NCI-H2171 treated with DMSO at 0.1 percent for 48 hours (cell line): ENCODE measurements at places on chromosomes 7 and 10.

- peak; percentile 78 for DNase-seq
Measured at GRCh38 chr7:25851332-25852210, 300.4 kb upstream of the NFE2L3 start.

GRCh38 chr7:73438547-73439409 is 5.2 kb downstream of the FZD9 start:
- DNase-seq, result no peak

DNA sequence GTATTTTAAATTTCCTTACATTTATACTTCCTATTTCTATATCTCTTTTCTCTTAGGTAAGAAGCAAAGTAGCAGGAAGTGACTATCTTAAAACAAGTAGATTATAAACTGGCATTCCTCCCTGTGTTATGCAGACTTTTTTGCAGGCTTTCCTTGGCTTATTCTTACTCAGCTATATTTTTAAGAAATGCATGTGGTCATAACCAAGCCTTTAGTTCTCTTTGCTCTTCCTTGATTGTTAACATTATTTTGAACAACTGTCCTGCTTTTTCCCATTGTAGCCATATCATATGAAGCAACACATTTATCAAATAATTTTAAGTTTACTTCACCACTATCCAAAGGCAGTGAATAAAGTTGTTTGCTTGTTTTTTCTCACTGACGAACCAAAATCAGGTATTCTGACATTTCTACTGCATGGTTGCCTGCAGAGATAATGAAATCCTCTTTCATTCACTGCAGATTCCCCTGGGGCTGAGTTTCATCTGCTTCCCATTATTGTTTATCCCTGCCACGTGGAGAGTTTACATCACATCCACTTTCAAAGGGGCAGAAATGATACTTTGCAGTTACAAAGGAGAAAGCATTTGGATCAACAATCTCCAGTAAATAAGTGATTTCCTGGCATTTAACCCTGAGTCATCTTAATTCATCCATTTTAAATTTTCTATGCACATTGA is 389.9 kb upstream of the SEMA3C start:
- peak; percentile 49 for DNase-seq

DNA sequence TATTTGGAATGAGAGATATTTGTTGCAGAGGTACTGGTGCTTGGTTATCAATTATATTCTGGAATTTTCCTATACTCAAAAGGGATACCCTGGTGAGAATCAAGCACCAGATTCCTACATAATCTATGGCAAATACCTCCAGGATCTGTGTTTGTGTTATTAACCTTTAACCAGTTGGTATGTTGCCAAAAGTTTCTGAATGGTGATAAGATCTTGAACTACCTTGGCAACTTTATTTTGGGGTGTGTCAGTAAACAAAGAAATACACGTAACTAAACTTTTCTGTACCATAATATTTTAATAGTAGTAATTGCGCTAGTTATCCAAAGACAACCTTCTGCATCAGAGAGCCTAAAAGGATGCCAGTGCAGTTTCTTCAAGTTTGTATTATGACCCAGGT is 13.4 kb downstream of the SCIN start:
- no peak for DNase-seq

DNA sequence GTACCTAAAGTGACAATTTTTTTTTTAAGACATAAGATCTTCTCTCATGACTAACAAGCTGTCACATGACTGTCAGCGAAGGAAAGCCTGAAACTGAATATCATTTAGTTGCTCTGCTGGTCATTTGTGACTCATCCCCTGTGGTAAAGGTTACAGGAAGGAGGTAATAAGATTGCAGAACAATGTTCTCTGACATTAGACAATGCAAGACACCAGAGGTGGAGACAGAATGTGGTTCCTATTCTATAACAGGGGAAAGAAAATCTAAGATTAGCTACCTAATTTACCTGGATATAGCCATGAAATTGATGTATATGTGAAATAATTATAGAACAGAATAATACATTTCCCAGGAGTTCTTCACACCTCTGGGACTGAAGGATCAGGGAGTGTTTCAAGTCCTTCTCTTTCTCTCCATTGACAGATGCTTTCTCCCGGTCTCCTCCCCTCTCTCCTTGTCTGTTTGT is 47.7 kb downstream of the LRGUK start:
- no peak for DNase-seq

- DNase-seq, result no peak
Measured at GRCh38 chr10:30885423-30885822, 146.2 kb downstream of the ZNF438 start.

- no peak for DNase-seq
Measured at GRCh38 chr7:157719008-157719682, 382.3 kb downstream of the DNAJB6 start.

- DNase-seq, result no peak
Measured at GRCh38 chr7:29277436-29278215, 83.1 kb downstream of the CHN2 start.

GRCh38 chr7:138458576-138459412 is 1.3 kb upstream of the TRIM24 start:
- no peak for DNase-seq

DNA sequence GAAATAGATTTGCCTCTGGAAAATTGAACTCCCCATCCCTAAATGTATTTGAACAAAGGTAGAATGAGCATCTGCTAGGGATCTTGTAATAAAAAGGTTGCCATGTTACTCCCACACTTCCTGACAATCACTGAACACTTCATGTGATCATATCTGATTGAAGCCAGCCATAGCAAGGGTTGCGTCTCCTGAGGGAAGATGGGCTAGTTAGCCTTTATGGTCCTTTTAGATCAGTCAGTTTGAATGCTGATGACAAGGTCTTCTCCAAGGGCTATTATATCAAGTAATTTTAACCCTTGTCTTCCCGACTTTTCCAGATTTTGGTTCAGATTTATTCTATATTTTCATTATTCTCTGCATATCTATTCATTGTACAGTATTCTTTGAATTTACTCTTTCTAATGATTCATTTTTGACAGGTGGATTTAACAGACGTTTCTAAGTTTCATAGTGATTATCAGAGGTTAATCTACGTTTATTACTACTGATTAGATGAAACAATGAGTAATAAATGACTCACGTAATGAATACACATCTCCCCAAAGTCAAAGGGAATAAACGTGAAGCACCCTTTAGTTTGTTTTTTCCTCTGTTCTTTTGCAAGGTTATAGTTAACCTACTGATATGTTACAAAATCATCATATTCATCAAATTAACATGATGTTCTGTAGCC is 28.1 kb downstream of the CSGALNACT2 start:
- no peak for DNase-seq

DNA sequence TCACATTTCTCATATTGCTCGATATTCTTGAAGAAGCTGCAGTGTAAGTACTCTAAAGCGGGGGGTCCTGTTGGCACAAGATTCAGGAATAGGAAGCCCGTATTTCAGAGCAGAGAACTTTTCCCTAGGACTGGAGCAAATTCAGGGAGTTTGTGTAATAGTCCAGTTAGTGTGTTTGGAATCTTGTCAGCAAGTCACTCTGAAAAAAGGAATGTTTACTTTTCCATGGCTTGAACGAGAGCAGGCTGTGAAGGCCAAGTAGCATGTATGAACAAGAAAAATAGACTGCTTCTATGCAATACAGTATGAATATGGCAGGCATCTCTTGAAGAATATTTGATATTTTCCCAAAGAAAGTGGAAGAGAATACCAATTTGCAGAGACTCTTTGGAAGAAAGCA is 39.8 kb downstream of the CDC123 start:
- no peak for DNase-seq

GRCh38 chr7:12303062-12303461 is 92.0 kb downstream of the TMEM106B start:
- no peak for DNase-seq

- no peak for DNase-seq
Measured at GRCh38 chr7:1366801-1367405, 92.4 kb downstream of the MICALL2 start.

GRCh38 chr10:102678842-102679289 is 34.6 kb downstream of the TRIM8 start:
- no peak for DNase-seq

GRCh38 chr7:44324204-44324480 is 1.3 kb downstream of the CAMK2B start:
- DNase-seq, result no peak

- DNase-seq, result no peak
Measured at GRCh38 chr7:16818732-16819131, 13.9 kb upstream of the AGR2 start.

DNA sequence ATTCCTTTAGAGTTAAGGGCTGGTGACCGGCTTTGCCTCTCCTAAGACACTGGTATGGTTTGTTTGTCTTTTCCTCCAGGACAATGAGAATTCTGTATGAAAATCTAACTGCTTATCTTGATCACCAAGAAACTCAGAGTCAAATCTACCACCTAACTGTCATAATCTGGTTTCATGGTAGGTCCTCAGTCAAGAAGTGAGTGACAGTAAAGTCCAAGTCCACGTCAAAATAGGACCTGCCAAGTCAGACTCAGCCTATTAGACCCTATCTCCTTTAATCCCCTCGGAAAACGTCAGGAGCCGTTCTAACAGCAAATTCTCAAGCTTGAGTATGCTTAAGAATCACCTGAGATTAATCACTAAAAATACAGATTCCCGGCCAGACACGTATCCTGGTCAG is 37.4 kb downstream of the C7orf33 start:
- DNase-seq, result no peak

- DNase-seq, result no peak
Measured at GRCh38 chr10:5930272-5930671, 40.2 kb downstream of the FBH1 start.

DNA sequence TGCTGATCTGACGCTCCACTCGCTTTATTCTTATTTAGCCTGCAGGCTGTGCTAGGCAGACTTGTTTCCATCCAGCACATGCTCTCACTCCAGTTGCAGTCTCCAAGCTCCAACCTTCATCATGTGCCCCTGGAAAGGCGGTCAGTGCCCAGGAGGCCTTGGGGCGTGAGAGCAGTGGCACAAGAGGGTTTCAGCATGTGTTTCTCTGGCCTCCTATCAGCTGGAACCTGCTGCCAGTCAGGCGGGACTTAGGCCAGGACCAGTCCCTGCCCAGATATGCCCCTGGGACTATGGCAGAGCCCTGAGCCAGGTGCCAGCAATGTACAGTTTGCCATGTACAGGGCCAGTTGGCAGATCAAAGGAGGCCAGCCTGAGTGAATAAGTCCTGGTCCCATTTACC is 330.2 kb upstream of the FZD1 start:
- peak; percentile 63 for DNase-seq

- DNase-seq, result no peak
Measured at GRCh38 chr7:26048663-26049062, 103.3 kb upstream of the NFE2L3 start.

GRCh38 chr7:30429156-30429530 is 49.4 kb downstream of the NOD1 start:
- no peak for DNase-seq

DNA sequence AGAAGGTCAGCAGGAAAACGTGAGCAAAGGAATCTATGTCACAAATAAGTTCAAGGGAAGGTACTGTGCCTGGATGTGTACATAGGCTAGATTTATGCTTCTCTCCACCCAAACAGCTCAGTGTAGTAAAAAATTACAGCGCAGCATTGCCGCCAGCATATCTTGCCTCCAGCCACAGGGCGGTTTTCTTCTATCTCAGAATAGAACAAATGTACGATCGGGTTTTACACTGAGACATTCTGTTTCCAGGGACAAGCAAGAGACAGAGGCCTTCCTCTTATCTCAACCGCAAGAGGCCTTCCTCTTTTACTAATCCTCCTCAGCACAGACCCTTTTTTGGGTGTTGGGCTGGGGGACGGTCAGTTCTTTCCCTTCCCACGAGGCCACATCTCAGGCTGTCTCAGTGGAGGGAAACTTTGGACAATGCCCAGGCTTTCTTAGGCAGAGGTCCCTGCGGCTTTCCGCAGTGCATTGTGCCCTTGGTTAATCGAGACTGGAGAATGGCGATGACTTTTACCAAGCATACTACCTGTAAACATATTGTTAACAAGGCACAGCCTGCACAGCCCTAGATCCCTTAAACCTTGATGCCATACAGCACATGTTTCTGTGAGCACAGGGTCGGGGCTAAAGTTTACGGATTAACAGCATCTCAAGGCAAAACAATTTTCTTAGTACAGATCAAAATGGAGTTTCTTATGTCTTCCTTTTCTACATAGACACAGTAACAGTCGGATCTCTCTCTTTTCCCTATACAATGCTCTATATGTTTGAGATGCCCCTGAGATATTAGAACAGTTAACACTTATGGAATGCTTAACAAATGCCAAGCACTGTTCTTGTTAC is 11.6 kb upstream of the ABHD11 start:
- DNase-seq, result no peak

- no peak for DNase-seq
Measured at GRCh38 chr7:34451923-34452322, 206.1 kb upstream of the NPSR1 start.

DNA sequence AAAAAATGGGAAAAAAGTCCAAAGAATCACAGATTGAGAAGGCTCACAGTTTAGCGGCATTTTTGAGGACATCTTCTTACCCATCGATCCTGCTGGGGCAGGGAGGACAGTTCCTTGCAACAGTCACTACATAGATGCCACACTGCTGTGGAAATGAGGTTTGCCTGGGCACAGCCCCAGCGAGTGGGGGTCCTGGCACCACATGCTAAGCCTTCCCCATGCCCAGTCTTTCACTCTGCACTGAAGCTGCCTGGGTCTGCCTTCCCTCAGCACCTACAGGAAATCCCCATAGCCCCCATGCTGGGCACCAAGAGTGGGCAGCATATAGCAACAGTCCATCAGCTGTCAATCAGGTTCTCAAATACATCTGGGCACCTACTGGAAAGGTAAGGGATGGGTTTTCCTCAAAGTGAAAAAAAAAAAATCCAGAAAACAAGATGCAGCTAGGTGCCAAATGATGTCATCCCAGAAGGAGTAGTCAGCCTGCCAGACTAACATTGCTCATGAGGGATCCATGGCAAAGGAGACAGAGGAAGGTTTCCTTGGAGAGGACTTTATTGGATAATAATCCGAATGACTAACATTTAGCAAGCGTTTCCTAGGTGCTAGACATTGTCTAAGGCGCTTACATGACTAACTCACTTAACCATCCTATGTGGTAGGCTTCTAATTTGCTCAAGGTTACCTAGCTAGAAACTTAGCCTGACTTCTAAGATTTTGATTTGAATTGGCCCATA is 125.7 kb upstream of the CXCL12 start:
- no peak for DNase-seq

- no peak for DNase-seq
Measured at GRCh38 chr10:49605939-49606509, 4.1 kb upstream of the SLC18A3 start.
